ENCODE measurements at places on chromosomes 12 and 14.

GRCh38 chr14:77554816-77555599, 56.4 kb upstream of the ISM2 start:
- no peak for DNase-seq

- no peak for DNase-seq
Measured at GRCh38 chr14:76382495-76382832, 6.5 kb downstream of the ESRRB start.

GRCh38 chr12:125091401-125091800, 26.2 kb downstream of the AACS start:
- DNase-seq = no peak

GRCh38 chr14:50260511-50260910, 29.1 kb upstream of the SOS2 start:
- DNase-seq = no peak

GRCh38 chr12:68356060-68356695, 24.0 kb upstream of the MDM1 start:
- no peak for DNase-seq
